ENCODE measurements at places on chromosomes 4 and X.
A peak's percentile ranks its signal among the peaks of the same experiment; 100 is the strongest.

GRCh38 chrX:133698298-133698697 is 283.0 kb upstream of the GPC4 start:
- no peak for DNase-seq

DNA sequence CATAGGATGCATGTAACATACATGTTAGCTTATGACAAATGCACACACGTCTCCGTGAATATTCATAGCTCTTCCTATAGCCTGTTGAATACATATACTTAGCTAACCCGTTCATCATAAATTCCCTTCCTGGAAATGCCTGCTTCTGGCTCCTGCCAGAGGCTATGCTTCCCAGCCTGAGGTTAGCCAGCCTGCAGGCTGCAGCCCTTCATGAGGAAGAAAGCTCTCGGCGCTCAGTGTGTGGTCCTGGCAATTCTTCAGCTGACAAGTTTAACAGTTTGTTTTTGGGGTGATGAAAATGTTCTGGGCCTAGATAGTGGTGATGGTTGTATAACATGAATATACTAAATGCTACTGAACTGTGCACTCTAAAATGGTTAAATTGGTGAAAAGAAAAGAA is 48.8 kb upstream of the MAN2B2 start:
- DNase-seq: no peak

DNA sequence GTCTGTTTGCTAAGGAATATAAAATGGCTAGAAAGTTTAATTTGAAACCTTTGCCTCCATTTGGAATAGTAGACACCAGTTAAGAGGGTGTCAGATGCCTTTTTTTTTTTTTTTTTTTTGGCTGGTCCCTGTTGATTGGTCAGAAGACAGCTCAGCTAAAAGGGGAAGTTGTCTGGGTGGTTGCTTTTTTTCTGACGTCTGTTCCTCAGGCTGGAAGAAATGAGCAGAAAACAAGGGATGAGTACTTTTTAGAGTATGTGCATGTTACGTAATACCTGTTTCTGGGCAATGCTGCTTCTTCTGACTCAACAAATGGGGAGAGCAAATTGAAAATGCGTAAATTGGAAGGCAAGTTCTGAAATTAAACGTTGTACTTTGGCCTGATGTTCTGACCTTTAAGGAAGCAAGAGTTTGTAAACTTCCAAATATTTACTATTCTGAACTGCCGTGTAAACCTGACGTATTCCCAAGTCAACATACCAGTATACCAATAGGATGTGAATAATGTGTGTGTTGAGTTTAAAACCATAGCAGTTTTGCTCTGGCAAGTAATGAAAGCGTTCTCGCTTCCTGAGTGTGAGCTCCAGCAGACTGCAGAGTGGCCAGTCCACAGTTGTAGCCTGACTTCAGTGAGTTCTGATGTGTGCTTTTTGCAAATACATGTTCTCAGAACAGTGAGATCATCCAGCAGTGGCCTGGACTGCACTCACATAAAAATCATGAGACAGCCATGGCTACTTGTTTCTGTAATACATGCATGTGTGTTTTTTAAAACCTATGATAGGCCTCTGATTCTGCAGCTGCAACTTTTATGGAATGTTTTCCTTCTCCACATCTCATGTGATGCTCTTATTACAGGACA is 1.7 kb downstream of the SAT1 start:
- peak; percentile 64 for DNase-seq

DNA sequence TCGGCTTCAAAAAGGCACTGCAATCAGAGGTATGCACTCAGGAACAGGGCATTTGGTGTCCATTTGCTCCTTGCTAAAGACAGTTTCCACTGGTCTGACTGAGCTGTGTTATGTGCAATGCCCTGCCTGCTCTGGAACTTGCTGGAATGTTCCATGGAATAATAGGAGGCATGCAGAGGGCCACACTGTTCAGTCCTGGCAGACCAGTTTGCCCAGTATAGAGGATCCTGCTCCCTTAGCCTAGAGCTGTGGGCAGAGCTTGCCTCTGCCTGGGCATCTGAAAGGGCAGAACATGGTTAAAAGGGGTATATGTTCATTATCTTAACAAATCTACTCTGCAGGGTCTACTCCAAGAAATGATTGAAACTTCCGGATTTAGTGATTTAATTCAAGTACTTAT is 27.8 kb upstream of the CD99L2 start:
- no peak for DNase-seq

- DNase-seq: no peak
Observed at GRCh38 chrX:120299928-120300327, 11.3 kb downstream of the TMEM255A start.

DNA sequence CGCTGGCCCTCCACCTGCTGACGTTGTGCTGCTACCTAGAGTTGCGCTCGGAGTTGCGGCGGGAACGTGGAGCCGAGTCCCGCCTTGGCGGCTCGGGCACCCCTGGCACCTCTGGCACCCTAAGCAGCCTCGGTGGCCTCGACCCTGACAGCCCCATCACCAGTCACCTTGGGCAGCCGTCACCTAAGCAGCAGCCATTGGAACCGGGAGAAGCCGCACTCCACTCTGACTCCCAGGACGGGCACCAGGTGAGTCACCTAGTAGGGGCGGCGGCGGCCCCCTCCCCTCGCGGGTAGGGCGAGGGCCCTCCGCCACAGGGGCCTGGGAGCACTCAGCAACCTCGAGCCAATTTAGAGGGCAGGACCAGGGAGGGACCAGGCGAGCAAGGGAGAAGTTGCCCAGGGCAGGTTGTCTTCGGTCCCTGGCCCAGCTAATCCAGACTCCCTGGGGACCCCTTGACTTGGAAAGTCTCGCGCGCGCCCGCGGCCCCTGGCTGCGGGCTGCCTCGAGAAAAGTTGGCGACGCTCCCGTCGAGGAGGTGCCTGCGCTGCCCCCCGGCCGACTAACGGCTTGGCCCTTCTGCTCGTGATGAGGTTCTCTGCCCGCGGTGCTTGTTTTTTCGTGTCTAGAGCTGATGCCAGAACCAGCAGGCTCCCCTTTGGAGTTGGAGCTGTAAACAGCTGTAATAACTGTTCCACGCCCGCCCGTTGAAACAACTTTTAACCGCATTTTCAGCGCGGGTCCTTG is 717 bp downstream of the EDA start:
- no peak for DNase-seq

DNA sequence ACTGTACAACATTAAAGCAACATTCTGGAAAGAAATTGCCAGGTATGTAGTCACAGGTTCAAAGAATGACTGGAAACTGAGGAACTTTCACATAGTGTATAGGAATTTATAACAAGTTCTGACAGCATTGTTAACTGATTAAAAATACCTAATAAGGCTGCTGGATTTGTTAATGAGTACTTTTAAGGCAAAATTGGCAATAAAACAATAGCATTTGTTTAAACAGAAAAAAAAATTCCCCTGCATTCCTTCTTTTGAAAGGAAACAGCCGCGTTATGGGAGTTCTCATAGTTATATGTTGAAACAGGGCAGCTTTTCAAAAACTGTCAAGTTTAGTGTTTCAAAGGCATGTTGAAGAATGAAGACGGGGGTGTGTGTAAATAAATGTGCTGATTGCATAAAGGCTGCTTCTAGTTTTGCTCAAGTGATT is 282.5 kb upstream of the FAT1 start:
- DNase-seq: no peak

- no peak for DNase-seq
Observed at GRCh38 chr4:110248831-110249253, 50.4 kb upstream of the ELOVL6 start.

DNA sequence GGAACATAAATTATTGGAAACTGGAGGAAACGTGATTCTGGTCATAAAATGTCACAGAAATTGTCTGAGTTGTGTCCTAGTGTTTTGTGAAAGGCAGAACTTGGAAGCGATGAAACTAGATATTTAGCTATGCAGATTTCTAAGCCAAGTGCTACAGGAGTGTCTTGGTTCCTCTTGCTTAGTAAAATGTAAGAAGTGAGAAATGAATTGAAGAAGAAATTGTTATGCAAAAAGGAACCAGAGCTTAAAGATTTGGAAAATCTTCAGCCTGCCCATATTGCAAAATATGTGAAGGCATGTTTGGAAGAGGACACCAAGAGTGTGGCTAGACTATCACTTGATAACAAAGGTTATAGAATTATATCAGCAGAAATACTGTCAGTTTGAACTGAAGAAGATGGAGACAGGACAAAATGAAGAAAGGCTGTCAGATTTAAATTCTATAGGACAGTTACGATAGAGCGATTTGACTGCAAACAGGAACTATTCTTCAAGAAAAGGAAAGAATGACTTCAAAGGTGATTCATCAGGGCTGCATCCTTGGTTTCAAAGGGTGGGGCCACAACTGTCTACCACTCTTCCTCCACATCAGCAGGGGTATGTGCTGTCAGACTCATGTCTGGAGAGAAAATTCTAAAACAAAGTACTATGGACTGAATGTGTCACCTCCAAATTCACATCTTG is 9.4 kb upstream of the CDS1 start:
- DNase-seq: peak; percentile 87

- no peak for DNase-seq
Observed at GRCh38 chr4:15240764-15241163, 187.1 kb upstream of the C1QTNF7 start.

DNA sequence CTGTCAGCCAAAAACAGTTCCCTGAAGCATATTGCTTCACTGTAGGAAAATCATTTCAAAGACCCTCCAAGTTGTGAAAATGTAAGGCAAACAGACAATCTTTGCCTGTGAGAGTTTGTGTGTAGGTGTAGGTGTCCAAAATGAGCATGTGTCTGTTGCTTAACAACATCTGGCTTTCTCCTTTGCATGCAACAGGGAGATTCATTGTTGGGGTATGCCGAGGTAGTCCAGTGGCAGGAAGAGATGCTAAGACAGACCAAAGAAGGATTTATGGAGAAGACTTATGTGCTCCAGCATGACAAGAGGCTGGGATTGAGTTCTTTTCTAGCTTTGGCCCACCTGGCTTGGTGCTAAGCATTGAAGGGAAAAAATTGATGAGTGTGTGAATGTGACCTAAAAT is 29.8 kb upstream of the SMAD1 start:
- DNase-seq: no peak
